B cell (primary cell): ENCODE measurements at places on chromosomes 3 and 15.
A peak's percentile ranks its signal among the peaks of the same experiment; 100 is the strongest.

- DNase-seq, result peak; percentile 56
Measured at GRCh38 chr3:114307222-114307830, 13.5 kb downstream of the TIGIT start.

DNA sequence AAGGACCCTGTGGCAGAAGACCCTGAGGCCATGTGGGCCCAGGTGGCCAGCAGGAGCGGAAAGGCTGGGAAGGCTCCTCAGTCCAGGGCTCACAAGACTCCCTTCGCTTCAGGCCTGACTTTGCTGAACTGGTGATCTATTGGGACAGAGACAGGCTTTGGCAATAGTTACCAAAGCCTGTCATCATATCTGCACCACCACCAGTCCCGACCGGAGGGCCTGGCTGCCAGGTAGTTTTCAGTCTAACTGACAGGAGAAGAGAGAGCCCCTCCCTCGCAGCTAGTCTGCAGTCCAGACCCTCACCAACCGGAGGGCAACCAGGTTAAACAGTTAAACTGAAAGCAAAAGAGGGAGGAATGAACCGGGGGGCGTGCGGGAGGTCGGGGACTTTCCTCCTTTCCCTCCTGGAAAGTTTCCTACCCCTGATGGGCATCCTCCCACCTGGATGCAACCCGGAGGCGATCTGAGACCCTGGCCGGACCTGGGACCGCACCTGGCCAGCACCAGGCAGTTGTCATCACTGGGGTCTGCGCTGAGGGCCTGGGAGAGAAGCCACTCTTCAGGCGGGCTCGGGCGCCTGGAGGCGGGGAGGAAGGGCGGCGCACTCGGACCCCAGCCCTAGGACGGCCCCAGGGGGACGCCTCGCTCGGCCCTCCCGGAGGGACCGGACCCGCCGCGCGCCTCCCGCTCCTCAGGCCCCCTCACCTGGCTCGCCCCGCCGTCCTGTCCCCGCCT lies 435 bp downstream of the RAB27A start:
- DNase-seq, result no peak

GRCh38 chr3:124316034-124316287 lies 324.0 kb upstream of the ROPN1 start:
- DNase-seq, result no peak

- DNase-seq, result no peak
Measured at GRCh38 chr15:34054081-34054707, 15.2 kb upstream of the AVEN start.

DNA sequence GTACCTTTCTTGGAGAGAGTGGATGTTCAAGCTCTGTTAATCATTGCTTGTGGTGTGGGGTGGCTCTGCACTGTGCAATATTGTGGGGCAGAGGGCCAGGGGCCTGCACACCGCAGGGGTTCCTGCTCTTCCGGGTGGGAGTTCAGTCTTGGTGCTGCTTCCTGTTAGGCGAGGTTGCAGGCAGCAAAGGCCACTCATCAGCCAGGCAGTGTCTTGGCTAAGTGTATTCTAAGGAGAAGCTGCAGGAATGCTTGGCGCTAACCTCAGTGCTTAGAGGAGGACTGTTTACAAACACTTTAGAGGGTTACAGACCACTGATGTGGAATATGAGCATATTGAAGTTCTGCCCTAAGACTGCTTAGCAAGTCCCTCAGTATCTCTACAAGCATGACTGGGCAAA lies 81.7 kb downstream of the CEP63 start:
- no peak for DNase-seq

GRCh38 chr3:3157484-3157883 lies 22.0 kb downstream of the CRBN start:
- DNase-seq, result no peak

DNA sequence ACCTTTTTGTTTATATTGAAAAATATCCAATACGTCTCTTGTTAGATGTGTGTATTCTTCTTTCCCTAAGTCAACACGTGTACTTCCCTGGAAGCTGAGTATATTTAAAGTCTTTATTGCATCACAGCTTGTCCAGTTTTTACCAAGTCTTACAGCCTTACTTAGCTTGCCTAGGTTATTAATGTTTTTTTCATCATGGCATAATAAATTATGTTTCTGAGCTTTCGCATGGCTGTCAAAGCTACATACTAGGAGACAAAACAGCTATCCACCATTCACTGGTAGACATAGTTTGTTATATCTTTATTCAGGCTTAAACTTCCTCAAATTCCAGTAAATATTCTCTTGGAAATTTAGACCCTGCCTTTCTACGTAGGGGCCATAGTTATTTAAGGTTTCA lies 224.2 kb downstream of the BCHE start:
- DNase-seq, result no peak
